GM23248 (cell line): ENCODE measurements at places on chromosomes 12 and 14. TPM values are rescaled to one million over a fixed set of nuclear protein-coding genes. Genes with fewer than 3 reads are reported as not detected.

Gene RDH12
- not detected in 2 replicates for total RNA-seq

Gene CCDC175
- total RNA-seq: not detected in 2 replicates

Gene SLC35F4
- not detected in 2 replicates for total RNA-seq

Gene BCL11B
- not detected in 2 replicates for total RNA-seq

GRCh38 chr12:24574538-24574937 lies 374.4 kb downstream of the BCAT1 start:
- no peak for DNase-seq
